ENCODE measurements at places on chromosomes 1 and 21.

GRCh38 chr1:25095635-25096200 lies 136.6 kb downstream of the SYF2 start:
- no peak for DNase-seq

- DNase-seq = no peak
These were observed 69.3 kb upstream of the ANGPTL3 start for GRCh38 chr1:62528015-62528414.

DNA sequence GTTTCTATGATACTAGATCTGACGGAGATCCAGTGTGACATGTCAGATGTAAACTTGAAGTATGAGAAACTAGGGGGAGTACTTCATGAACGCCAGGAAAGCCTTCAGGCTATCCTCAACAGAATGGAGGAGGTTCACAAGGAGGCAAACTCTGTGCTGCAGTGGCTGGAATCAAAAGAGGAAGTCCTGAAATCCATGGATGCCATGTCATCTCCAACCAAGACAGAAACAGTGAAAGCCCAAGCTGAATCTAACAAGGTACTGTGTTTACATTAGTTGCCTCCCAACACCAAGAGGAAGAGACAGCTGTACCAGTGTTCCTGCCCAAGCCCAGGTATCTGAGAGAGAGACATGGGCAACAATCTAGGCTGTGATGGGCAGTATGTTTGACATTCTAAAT lies 112.2 kb upstream of the BMP8A start:
- no peak for DNase-seq

GRCh38 chr1:7703321-7704213 lies 67.5 kb upstream of the VAMP3 start:
- DNase-seq = no peak

DNA sequence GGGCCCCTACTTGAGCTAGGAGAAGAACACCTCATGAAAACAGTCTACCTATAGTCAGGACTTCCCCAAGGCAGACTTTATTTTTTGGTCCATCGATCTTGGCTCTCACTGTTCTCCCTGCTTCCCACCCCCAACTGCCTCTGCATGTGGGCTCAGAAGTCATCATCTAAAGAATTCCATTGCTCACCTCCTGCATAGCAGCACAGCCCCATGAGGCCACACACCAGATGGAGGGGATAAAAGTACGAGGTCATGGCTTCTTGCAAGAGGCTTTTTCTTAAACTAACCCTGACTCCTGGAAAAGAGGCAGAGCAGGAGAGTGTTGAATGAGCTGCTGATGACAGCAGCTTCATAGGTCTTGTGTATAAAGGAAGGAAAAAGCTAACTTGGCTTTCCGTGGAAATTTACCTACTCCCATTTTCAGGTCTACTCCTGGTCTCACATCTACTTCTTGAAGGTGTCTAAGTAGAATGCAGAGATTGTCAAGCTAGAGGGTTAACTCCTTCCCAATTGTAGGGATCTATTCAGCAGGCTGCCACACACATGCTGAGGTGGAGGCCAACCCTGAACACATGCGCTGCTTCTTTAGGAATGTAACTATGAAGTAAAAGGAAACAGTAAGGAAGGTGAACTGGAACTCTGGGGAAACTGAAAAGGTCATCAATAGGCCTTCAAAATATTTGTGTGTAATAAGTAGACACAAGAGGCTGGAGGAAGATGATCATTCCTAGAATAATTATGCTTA lies 18.7 kb downstream of the WNT2B start:
- no peak for DNase-seq

- no peak for DNase-seq
These were observed 14.2 kb downstream of the MTOR start for GRCh38 chr1:11248169-11248568.

- no peak for DNase-seq
These were observed 332.0 kb downstream of the OLFM3 start for GRCh38 chr1:101664726-101665125.

GRCh38 chr1:95072117-95072516 lies 634 bp downstream of the ALG14 start:
- DNase-seq = no peak

GRCh38 chr1:87436534-87436933 lies 107.9 kb downstream of the LMO4 start:
- no peak for DNase-seq

DNA sequence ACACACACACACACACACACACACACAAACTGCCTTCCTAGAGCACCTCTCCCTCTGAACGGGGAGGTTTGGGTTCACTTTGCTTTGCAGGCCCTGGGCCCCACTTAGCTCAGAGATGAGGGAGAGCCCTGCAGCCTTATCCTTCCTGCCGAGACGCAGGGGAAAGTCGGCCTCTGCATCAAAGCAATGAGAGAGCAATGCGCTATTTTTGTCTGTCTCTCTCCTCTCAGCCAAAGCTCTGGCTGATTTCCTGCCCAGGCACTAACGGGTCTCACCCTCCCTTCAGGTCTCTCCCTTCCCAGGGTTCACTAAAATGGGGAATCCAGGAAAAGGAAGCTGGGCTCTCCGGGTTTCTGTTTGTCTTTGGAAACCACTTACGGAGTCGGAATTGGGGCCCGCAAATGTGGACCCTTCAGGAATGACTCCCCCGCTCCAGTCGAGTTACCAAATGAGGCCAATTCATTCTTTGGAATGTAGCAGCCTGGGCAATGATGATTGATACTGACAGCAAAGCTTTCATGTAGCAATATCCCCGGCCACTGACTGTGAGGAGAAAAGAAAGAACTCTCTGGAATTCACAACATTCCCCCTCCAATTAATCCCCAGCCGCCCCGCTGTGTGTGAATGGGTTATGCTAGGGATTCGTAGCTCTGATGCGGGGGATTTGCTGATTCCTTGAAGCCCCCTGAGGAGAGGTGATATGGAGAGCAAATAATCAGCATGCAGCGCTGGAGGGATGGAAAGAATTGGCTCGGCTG lies 61.5 kb upstream of the WLS start:
- no peak for DNase-seq

DNA sequence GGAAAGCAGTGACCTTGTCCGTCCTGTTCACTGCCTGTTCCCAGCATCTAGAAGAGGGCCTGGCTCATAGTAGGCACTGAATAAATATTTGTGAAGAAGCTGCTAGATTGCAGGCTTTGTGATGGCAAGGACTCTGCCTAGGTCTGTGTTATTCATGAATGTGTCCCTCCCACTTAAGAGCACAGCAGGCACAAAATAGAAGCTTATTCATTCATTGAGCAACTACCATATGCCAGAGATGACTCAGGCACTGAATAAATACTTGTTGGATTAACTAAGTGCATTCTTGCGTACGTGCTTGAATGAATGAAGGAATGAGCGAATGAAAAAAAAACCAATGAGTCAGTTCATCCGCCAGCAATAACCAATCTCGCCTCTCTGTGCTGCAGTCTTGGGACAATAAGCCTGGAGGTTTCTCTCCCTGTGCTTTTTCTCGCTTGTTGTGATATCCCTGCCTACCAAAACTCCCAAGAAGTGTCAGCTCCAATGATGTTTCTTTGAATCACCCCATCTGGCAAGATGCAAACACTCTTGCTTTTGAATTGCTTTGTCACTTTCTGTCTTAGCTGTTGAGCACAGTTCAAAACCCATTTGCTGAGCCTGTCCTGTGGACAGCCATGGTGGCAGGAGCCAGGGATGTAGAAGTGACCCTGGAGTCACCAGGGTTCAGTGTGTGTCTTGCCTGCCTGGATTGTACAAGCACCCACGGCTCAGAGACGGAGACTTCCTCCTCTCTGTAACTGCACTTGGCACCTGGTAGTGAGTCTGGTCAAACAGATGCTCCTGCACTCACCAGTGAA lies 143.9 kb downstream of the KAZN start:
- no peak for DNase-seq

GRCh38 chr21:46160657-46160906 lies 5.2 kb upstream of the FTCD start:
- no peak for DNase-seq

DNA sequence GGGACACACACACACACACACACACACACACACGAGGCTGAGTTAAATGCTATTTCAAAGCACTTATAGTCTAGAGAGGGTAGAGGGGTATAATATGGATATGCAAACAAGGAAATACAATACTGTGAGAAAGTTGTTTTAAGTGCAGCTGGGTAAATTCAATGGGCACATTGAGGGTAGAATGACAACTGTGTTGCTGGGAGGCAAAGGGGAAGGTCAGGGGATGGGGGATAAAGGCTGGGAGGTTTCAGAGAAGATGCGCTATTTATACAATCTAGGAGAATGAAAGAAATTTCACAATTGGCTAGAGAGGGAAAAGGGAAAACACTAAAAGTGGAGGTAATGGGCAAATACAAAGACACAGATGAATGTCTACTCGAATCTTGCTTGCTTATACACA lies 19.4 kb downstream of the EXTL2 start:
- no peak for DNase-seq

- no peak for DNase-seq
These were observed 4.2 kb downstream of the RNPC3 start for GRCh38 chr1:103529746-103530145.

DNA sequence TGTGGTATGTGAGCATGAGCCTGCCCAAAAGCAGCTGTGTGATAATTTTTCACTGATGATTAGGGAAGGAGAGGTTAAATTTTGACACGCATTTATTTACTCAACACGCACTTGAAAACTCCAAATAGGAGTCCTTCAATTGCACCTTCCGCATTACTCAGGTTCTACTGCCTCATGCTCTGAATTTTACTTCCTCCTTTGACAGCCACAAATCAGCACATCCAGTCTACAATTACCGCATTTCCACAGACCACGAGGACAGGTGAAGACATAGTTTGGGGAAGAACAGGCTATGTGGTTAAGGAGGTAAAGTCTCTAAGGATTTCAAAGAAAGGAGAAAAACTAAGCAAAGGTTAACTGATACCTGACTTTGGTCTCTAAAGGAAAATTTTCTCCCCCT lies 2.6 kb downstream of the CAPN8 start:
- DNase-seq = no peak

DNA sequence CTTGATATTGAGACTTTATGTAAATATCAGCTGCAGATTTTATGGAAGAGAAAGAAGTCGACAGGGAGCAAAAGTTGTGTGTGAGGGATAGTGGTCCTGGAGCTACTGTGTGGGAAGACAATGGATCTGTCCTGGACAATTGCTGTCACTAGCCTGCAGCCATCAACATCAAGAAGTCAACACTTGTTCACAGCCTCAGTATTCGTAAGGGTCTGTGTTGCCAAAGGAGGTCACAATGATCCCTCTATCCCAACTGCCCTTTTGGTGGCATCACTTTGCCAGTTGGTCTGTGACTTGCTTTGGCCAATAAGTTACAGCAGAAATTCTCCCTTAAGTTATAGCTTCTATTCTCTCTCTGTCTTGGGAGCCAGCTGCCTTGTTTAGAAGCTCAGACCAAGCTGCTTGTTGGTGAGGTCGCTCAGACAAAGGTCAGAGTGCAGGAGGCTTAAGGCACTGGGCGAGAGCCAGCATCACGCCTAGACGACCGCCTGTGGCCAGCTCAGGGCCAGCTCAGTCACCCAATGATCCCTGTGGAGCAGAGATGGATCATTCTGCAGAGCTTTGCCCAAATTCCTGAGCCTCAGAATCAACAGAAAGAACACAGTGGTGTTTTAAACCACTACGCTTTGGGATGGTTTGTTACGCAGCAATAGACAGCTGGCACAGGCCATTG lies 134.9 kb downstream of the RHOU start:
- DNase-seq = no peak

GRCh38 chr1:106998431-106999002 lies 58.0 kb upstream of the PRMT6 start:
- DNase-seq = no peak

- no peak for DNase-seq
These were observed 64.8 kb upstream of the WNT4 start for GRCh38 chr1:22207511-22208267.

- DNase-seq = no peak
These were observed 212.2 kb downstream of the LYPLAL1 start for GRCh38 chr1:219385787-219386427.

- DNase-seq = no peak
These were observed 6.6 kb downstream of the AJAP1 start for GRCh38 chr1:4660917-4661594.

GRCh38 chr1:77487631-77488030 lies 194.8 kb downstream of the ZZZ3 start:
- DNase-seq = no peak

GRCh38 chr1:157315544-157315943 lies 177.3 kb upstream of the ETV3 start:
- no peak for DNase-seq

- no peak for DNase-seq
These were observed 3.5 kb upstream of the SLC44A5 start for GRCh38 chr1:75614399-75614756.

GRCh38 chr1:211715971-211716370 lies 40.5 kb upstream of the NEK2 start:
- DNase-seq = no peak

GRCh38 chr1:204992201-204992997 lies 50.6 kb upstream of the CNTN2 start:
- no peak for DNase-seq

GRCh38 chr1:206744683-206745082 lies 25.9 kb upstream of the IL19 start:
- DNase-seq = no peak

DNA sequence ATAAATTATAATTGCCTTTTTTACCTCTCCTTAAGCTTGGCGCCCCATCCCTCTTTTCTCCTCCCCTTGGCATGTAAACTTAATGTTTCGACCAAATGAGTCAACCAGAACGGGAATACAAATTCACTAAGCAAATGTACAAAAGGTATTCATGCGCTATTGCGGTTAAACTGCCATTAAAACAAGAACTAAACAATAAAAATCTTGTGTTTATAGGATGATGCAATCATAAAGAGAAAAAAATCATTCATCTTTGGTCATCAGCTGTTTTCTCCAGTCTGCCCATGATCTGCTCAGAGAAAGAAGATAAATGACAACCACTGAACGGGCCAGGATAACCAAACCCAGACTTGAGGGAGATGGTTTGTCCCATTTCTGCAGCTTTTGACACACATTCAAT lies 534.2 kb upstream of the PLXNA2 start:
- no peak for DNase-seq

DNA sequence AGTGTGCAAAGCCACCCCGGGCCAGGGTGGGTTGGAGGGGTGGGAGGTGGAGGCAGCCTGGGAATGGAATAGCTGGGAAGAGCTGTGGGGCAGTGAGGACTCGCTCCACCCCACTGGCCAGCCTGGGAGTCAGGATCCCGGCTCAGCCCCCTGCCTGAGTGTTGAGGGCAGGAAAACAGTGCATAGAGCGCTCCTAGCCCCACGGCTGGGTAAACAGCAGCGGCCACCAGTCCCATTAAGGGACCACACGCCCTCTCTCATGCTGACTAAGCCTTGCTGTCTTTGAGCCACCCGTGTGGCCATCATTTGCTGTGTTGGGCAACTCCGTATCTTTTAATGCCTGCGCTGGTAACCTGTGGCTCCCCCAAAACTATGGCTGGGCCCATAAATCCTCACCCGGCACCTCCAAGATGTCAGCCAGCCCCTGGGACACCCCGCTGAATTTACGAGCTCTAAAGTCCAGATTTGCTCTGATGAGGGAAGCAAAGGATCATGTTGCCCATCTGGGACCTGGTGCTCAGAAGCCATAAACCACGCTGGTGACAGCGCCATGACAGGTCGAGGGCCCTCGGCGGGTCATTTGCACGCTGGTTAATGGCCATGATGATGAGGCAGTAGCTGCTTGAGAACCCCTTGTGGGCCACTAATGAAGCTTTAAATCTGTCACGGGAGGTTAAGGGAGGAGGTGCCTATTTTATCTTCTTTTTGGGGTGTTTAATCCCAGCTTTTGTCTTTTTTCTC lies 34.9 kb downstream of the SYF2 start:
- DNase-seq = no peak

- DNase-seq = no peak
These were observed 283.1 kb downstream of the HLX start for GRCh38 chr1:221162352-221162751.

- DNase-seq = no peak
These were observed 172.2 kb upstream of the ETV3 start for GRCh38 chr1:157310401-157310800.

- DNase-seq = no peak
These were observed 69.8 kb downstream of the HFM1 start for GRCh38 chr1:91334856-91335255.

Data from stimulated activated CD4-positive, alpha-beta T cell treated with anti-CD3 and anti-CD28 coated beads, Interleukin-1b, Interleukin-23, amount 100 ng/mL, for 1 hour (primary cell).